ENCODE measurements at places on chromosomes 13 and 19.

DNA sequence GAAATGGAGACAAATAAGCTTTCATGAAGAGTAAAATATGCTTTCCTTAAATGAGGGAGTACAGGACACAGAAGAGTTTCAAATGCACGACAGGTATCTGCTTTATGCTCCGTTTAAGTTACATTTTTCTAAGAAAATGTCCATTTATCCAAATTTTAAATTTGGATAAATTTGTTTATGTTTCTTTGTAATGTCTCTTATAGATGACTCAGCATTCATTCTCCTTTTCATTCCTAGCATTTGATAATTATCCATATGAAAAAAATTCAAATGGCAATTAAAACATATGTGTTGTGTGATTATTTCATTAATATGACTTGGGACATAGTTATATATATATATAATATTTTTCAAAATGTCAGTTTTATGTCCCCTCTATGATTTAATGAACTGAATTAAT lies 1449.3 kb downstream of the SLITRK1 start:
- no peak for DNase-seq

DNA sequence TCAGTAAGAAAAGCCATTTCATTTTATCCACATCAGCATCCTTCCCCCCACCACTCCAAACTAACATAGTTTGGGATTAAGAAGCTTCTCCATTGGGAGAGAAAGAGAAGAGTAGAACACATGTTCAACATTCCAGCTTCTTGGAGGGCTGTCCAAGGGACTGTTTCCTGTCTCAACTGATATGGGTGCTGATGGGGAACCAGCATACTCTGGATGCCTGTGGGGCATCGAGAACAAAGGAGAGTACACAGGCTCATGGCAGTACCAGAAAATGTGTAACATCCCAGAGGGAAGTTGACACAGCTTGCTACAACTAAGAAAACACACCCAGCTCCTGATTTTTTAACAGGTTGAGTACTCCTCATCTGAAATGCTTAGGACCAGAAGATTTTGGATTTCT lies 24.7 kb downstream of the SUCLA2 start:
- DNase-seq, result no peak

GRCh38 chr13:95457294-95457693 lies 95.2 kb upstream of the CLDN10 start:
- no peak for DNase-seq

- DNase-seq, result no peak
These were observed 244.8 kb upstream of the KLHL1 start for GRCh38 chr13:70353096-70353495.
